ENCODE measurements at places on chromosomes 7 and 10. TPM values are rescaled to one million over a fixed set of nuclear protein-coding genes. Genes with fewer than 3 reads are reported as not detected.

NME8 gene
- 0.18 TPM for polyA plus RNA-seq

GRCh38 chr7:105786520-105787470 is 89.6 kb downstream of the ATXN7L1 start:
- DNase-seq: no peak

DNA sequence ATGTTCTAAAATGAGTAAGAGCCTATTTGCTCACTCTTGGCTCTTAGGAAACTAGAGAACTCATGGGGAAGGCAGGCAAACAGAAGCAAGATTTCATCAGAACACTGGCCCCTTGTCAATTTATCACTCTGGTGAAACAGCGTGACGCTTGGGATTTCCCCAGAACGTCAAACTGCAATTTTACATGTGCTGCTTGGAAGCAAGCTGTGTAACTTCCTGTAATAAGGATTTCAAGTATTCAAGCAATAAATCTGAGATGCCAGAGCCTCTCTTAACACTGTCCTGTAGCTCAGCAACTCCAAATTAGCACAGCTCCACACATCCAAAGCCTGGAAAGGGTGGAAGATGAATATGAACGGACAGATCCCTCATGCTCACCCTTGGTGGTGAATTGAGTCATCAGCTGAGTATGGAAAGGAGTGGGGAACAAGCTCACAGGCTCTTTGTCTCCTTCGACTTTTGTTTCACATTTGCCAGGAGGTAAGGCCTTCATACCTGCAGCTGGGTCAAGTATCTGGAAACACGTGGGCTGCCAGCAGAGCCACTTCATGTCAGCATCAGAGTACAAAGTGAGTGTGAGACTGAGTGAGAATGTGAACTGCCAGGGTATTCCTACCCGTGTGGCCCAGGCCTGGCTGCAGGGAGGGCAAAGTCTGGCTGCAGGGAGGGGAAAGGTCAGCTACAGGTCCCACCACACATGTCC is 140.4 kb upstream of the NAMPT start:
- peak; percentile 43 for DNase-seq

ASIC3 gene
- 2.1 TPM for polyA plus RNA-seq

DNA sequence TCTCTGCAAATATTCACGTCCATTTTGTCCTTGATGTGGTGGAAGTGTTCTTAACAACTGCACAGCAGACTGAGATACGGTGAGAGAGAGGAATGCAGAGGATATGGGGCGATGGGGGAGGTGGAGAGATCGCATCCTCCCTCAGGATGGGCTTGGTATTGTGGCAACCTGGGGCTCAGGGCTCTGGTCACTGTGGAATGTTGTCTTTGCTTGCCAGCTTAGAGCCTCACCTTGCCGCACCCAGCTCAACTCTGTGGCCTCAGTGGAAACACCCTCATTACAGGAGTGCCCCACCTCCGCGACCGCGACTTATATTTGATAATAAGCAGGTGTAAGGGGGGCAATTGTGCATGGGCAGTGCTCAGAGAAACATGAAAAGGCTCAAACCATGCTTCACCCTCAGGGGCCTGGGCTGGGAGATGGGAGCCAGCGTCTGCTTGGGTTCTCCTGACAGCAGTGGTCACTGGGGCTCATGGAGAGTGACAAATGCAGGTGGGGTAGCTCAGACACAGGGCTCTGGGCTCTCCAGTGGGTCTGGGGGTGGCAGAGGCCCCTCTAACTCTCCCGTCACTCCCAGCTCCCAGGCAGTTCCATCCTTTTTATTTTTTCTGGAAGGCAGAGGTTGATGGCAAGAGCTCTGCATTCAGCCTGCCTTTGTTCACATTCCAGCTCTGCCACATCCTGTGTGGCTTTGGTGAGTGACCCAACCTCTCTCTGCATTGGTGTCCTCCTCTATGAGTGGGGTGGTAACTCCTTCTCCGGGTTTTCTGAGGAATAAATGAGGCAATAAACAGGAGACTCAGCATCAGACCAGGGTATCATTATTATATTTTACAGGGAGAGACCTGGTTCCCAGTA is 43.1 kb upstream of the EMX2 start:
- DNase-seq: no peak

PLEKHS1 gene
- polyA plus RNA-seq: 0.20 TPM

GRCh38 chr10:59266321-59266720 is 89.9 kb downstream of the PHYHIPL start:
- DNase-seq: no peak

GRCh38 chr7:158365267-158365666 is 222.4 kb downstream of the PTPRN2 start:
- DNase-seq: no peak

GRCh38 chr7:108178398-108178797 is 48.2 kb upstream of the LAMB4 start:
- DNase-seq: no peak

GRCh38 chr7:32318300-32319011 is 171.7 kb downstream of the LSM5 start:
- DNase-seq: no peak

IQCE gene
- polyA plus RNA-seq: 22.7 TPM

GRCh38 chr10:69872323-69872722 is 70.6 kb downstream of the COL13A1 start:
- no peak for DNase-seq

DNA sequence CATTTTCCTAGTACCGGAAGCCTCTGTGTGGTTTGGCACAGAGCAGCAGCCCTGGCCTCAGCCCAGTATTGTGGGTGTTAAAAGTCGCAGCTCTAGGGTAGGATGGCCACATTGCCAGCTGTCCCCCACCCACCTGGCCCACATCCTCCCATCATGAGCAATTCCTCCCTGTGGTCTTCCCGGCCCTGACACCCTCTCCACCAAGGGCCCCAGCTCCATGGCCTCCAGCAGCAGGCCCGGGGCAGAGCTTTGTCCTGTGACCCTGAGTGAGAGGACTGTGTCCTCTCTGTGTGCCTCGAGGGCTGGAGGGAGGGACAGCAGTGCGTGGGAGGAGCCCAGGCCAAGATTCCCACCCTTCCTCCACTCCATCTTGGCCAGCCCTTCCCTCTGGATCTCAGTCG is 93.7 kb downstream of the MYL10 start:
- DNase-seq: no peak

DNA sequence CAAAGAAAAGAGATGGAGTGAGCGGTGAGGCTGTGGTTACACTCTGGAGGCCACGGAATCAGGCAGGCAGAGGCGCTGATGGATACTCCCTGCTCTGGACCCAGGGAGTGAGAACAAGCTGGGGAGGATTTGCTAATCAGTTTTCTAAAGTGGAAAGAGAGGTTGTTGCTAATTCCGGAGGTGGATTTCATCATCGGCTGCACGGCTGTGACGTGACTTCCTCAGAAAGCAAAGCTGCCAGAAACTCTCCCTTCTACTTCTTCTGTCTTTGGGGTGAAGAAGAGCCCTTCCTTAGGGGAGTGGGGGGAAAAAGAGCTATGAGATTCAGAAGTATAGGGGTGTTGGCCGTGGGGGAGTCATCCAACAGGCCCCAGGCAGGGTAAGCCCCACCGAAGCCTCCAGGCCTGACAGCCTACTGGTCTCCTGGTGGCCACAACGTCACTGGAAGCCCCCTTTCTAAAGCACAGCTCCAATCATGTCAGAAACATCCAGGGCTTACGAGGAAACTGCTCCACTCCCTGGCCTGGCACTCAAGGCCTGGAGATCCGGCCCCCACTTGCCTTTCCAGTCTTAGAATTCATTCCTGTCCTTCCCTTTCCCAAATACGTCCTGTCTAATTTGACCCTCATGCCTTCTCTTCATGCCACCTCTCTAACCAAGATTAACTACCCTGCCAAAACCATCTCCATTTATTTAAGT is 114.5 kb downstream of the HIP1 start:
- DNase-seq: no peak

- no peak for DNase-seq
Measured at GRCh38 chr7:30212701-30213111, 71.7 kb upstream of the ZNRF2 start.

AOAH gene
- 1.9 TPM for polyA plus RNA-seq

DNA sequence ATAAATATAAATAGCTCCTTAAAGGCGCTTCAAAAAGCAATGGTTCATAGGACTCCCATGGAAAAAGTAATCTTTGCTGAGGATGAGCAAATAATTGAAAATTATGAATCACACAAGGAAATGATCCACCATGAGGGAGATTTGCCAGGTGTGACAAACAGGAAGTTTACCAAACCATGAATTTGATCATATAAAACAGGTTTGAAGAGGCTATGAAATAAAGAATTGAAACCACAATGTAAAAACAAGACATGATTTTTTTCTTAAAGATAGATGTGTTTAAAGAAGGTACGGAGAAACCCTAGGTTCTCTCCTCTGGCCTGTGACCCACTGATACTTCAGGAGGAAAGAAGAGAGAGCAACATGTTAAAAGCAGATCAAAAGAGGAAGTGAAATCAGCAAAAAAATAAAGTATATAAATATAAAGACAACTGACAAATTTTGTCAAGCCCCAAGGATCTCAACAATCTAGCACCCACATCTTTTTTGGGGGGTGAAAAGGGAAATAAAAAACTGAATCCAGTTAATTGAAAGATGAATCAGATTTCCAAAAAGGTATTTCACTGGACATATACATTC is 111.3 kb upstream of the ASAH2 start:
- DNase-seq: no peak

NEURL1 gene
- 1.2 TPM for polyA plus RNA-seq

GRCh38 chr10:30606313-30606712 is 23.2 kb downstream of the LYZL2 start:
- no peak for DNase-seq

GRCh38 chr7:26356229-26356628 is 64.6 kb downstream of the SNX10 start:
- DNase-seq: no peak

DNA sequence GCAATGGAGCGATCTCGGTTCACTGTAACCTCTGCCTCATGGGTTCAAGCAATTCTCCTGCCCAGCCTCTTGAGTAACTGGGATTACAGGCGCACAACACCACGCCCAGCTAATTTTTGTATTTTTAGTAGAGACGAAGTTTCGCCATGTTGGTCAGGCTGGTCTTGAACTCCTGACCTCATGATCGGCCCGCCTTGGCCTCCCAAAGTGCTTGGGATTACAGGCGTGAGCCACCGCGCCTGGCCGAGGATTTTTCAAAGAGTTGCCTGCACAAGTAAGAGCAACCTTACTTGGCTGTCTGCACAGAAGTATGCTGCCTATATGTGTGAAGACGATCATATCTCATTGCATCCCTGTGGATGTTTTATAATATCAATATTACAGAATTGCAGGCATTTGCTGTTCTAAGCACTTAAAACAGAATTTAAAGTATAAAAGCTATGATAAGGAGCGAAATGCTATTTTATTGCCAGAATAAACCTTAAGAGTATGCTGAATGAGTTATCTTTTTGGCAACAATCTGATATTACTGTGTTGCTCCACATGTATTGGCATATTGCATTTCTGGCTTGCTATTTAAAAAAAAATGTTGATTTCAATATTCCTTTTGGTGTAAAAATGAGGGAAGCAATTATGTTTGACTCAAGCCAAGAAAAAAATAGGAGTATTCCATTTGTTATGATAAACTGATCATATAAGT is 379.4 kb upstream of the SEMA3D start:
- no peak for DNase-seq

GRCh38 chr7:102028206-102028826 is 210.9 kb downstream of the CUX1 start:
- no peak for DNase-seq

NEUROG3 gene
- polyA plus RNA-seq: not detected

POM121L12 gene
- not detected for polyA plus RNA-seq

DNA sequence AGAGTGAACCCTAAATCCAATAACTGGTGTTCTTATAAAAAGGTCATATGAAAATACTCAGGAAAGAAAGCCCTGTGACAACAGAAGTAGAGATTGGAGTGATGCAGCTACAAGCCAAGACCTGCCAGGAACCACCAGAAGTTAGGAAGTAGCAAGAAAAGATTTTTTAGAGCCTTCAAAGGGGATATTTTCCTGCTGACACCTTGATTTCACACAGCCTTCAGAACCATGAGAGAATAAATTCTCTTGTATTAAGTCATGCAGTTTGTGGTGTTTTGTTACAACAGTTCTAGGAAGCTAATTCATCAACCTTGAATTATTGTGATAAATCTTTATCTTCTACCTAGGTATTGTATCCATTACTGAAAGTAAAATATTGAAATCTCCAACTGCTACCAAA is 81.0 kb downstream of the HYCC1 start:
- no peak for DNase-seq

EMX2 gene
- 166 TPM for polyA plus RNA-seq

DNA sequence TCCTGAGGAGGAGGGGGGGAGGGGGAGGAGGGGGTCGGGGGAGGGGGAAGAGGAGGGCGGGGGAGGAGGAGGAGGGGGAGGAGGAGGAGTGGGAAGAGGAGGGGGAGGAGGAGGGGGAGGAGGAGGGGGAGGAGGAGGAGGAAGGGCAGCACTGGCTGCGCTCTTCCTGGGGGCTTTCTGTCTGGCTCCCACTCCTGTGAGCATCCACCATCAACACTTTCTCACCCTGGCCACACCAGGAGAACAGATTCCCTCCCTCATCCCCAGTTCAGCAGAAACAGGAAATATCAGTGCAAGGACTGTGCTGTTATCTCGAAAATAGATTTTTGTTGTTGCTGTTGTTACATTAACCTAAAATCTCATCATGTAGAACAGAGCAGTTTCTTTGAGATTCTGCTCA is 530.5 kb downstream of the ACTR3B start:
- DNase-seq: no peak

GRCh38 chr10:72851509-72851908 is 42.0 kb upstream of the OIT3 start:
- no peak for DNase-seq

ABI1 gene
- 71.9 TPM for polyA plus RNA-seq

- DNase-seq: no peak
Measured at GRCh38 chr10:89203237-89203636, 3.9 kb downstream of the CH25H start.

GRCh38 chr10:6409971-6410643 is 170.0 kb downstream of the PRKCQ start:
- no peak for DNase-seq

DNA sequence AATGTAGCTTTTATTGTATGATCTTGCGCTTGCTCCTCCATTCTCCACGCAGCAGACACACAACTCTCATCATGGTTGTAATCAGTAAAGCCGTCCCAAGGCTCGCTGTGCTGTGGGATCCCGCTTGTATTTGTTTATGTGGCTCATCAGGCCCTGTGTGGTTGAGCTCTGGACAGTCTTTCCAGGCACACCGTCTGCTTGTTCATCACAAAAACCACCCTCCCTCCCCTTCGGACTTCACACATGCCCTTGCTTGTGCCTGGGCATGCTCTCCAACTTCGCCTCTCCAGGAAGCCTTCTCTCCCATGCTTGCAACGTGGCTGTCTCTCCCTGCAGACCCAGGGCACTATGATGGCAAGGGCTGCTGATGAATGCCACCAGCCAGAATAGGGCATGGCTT is 62.4 kb downstream of the HK1 start:
- no peak for DNase-seq

ZNF853 gene
- 15.2 TPM for polyA plus RNA-seq
